OCI-M1 (cell line): ENCODE measurements at places on chromosomes 7 and 10.

GRCh38 chr10:124357561-124357885, 61.2 kb downstream of the OAT start:
- no peak for DNase-seq

DNA sequence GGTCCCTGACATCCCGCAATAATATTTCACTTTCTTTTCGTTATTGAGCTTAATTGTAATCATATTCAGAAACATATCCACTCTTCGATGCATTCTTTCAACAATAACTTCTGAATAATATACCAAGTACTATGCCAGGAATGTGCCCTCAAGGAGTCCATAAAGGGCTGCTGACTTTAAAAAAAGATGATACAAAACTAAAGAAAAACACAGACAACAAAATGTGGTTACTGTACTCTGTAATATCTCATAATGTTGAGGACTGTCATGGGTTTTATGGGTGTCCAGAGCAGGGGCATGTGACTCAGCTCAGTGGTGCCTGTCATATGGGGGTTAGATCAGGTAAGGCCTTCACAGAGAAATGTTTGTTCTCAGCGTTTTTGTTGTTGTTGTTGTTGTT, 73.7 kb downstream of the ARL4A start:
- DNase-seq, result no peak

- DNase-seq, result no peak
These were observed 7.8 kb downstream of the ADAM12 start for GRCh38 chr10:126380352-126381076.

DNA sequence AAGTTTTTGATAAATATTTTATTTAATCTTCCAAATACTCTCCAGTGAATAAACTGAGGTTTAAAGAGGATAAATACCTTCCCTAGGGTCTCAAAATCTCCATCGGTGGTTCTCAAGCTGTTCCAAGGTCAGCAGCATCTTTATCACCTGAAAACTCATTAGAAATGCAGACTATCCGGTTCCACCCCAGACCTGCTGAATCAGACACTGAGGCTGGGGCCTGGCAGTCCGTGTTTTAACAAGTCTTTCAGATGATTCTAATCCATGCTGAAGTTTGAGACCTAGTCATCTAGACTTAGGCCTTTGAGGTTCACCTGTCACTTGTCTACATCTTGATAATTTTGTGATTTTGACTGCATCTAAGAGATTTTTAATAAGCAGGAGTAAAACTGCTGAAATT, 37.5 kb downstream of the PLEKHA8 start:
- DNase-seq, result no peak

- no peak for DNase-seq
These were observed 47.8 kb downstream of the SYPL1 start for GRCh38 chr7:106064316-106064715.

DNA sequence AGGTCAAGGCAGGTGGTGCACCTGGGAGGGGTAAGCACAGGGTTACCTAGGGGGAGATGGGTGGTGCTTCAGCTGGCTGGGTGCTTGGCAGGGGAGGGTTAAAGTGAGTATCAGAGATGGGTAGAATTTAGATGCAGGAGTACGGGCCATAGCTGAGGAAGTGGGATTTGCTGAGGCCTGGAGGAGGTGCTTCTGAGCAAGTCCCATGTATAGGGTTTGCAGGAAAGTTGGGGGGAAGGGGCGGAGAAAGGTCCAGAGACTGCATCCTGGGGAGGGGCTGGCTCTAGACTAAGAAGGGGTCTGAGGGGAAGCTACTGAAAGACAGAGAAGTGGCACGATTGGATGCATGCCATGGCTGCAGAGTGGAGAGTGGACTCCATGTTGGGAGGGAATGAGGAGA, 281.6 kb upstream of the ZNF32 start:
- DNase-seq, result no peak

DNA sequence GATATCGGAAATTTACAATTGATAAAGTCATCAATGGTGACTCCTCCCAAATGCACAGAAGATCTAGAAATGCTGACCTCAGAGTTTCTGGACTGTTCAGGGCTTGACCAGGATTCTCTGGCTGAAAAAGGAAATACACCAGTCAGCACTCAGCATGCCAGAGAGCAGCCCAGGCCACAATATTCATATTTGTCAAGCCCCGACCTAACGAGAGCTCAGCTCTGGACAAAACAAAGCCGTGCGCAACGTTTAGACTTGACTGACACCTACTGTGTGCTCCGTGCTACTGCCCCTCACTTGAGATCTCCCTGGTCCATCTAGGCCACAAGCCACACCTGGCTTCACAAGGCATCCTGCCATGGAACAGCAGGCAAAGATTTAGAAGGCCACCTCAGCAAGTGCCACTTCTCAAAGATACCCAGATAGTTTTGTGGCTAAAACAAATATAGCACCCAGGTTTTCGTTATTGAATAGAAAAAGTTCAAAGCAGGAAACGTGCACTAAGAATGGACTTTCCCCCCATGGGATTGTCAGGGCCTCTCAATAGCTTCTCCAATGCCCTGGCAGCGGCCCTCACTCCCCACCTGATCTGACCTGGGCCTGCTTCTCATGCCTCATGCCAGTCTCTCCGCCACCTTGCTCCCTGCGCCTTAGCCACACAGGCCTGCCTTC, 218.3 kb downstream of the FAM107B start:
- DNase-seq, result no peak

- no peak for DNase-seq
These were observed 48.1 kb downstream of the PARD3 start for GRCh38 chr10:34766811-34767494.

DNA sequence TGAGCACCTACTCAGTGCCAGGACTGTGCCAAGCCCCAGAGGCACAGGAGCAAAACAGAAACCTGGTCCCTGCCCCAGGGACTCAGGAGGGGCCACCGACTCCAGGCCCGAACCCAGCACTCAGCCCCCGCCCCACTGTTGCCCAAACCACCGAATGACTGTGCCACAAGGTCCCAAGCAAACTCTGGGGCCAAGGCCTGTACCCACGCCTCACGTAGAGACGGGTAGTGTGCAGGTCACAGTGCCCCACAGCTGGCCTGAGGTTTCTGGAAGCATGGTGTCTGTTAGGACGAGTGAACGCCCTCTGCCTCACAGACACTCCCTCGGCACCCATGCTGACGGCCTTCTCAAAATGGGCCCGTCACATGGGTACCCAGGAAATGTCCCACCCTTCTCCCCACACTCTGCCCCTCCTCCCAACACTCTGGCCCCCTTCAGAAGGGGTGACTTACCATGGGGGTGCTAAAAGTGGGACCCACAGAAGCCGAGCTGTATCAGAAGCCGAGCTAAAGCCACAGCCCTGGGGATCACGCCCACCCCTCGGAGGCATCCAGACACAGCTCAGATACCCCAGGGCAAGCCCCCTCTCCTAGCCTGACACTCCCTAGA, 44.2 kb downstream of the CTBP2 start:
- DNase-seq, result no peak

GRCh38 chr10:49388161-49388560, 7.7 kb downstream of the DRGX start:
- no peak for DNase-seq

DNA sequence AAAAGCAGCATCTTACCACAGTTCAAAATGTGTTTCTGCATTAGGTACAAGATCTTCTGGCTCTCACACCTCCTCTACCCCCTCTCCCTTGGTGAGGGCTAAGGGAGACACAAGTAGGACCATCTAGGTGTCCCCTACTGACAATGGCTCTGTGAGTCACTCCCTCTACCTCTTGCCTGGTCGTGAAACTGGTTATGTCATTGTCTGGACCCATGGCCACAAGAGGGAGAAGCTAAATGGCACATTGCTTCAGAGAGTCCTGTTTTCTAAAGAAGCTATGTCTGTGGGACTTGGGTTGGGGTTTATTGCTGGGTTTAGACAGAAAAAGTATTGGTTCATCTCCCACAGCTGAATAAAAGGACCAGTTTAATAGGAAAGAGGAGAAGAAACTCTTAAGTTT, 4.0 kb upstream of the PLXNA4 start:
- DNase-seq, result no peak

DNA sequence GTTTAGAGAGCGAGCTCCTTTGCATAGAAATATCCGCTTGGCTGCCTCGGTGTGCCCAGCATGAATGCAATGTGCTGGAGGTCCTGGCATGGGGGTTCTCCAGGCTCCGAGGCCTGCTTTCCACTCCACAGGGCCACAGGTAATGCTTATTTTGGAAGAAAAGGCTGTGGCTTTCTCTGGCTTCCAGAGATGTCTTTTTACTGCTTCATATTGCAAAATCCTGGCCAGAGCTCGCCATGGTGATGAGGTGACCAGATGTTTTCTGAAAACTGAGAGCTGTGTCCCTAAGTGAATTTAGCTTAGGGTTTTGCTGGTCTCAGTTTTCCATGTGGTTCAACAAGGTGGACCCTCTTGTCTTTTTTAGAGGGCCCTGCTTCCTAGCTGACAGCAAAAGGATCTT, 65.2 kb downstream of the BMPER start:
- no peak for DNase-seq

GRCh38 chr7:28042721-28043120, 137.9 kb downstream of the JAZF1 start:
- DNase-seq, result no peak

- no peak for DNase-seq
These were observed 22.5 kb upstream of the MYL7 start for GRCh38 chr7:44163591-44163990.
